BE2C (cell line): ENCODE measurements at places on chromosomes 11 and 22.

GRCh38 chr11:10973416-10973815 is 115.6 kb upstream of the ZBED5 start:
- no peak for DNase-seq

DNA sequence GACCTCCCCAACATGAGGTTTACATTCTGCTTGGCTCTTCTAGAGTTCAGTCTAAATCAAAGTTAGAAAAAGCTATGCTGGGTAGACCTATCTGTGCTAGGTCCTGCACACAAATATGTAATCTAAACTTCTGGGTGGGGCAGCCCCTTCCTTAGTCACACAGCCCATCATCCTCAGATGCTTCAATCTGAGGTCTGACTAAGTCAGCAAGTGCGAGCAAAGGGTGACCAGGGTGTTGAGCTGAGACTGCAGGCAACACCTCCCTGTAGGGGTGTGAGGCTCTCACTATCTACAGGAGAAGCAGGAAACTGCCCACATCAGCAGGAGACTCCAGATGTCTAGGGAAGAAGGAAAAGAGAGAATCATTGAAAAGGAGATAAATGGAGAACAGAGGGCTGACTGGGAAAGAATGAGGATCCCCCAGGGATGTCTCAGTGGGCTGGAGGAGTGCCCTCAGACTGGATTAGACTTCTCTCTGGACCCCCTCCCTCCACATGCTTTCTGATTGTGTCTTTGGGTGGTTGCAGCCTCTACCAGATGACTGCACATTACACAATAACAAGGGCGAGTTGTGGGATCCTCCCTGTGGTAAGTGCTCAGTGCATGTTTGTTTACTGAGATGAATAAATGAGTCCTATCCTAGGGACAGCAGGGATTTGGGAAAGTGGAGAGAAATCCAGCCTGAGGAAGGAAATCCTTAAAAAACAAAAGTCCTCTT is 266.2 kb upstream of the PLET1 start:
- no peak for DNase-seq

- DNase-seq = no peak
These were observed 28.9 kb downstream of the AP2A2 start for GRCh38 chr11:954392-955153.

DNA sequence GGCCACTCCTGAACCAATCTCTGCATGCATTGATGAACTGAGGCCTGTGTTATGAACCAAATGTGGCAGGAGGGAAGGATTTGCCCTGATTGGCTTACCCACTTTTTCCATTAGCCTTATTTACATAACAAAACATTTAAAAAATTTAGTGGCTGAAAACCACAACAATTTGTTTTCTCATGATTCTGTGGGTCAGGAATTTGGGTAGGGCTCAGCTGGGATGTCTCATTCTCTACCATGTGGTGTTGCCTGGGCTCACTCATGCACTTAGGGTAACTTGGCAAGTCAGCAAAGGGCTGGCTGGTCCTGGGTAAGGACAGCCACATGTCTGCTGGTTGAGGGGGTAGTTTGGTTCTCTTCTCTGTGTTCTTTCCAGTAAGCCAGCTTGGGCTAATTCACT is 35.1 kb upstream of the CYP2R1 start:
- no peak for DNase-seq

- DNase-seq = no peak
These were observed 13.0 kb upstream of the KIRREL3 start for GRCh38 chr11:127013550-127013949.
